Activated T-cell treated with anti-CD3 and anti-CD28 coated beads for 24 hours (primary cell): ENCODE measurements at places on chromosomes 13 and 19.

DNA sequence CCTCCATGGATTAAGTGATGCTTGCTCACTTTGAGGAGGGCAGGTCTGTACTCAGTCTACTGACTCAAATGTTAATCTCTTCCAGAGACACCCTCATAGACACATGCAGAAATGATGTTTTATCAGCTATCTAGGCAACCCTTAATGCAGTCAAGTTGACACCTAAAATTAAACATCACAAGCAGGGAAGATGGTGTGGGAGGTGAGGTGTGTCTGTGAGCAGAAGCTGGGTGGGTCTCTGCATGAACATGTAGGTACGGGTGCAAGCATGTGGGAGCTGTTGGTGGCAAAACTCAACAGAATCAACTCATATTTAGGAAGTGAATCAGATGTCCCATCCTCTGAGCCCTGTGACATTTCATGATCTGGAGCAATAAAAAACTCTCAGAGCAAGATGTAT is 249.2 kb upstream of the SGCG start:
- DNase-seq: no peak

GRCh38 chr13:98780451-98780850 is 28.0 kb upstream of the SLC15A1 start:
- no peak for DNase-seq

- no peak for DNase-seq
These were observed 93.9 kb upstream of the TDRD3 start for GRCh38 chr13:60303166-60303565.

- DNase-seq: no peak
These were observed at the start of gene SGCG for GRCh38 chr13:23180711-23181110. TSS of gene SGCG (plus strand) at chr13:23180979. CDS start at chr13:23203695, 22,716 bp downstream.

DNA sequence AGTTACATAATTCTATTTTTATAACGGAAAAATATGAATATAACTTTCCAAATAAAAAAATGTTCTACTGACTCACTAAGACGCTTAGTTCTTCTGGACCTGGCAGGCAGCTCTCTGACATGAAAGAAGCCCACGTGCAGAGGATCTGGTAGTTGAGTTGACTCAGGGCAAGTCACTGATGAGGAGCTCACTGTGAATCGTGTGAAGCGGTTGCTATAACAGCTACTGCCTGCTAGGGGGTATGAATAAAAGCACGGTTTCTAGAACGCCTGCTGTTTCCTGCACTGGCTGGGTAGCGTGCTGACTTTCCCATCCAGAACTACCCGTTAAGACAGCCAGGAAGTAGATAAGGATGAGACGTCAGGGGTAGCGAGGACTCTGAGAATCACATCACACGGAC is 54.7 kb upstream of the WASF3 start:
- DNase-seq: peak; percentile 33

- DNase-seq: no peak
These were observed 115.0 kb downstream of the RAB20 start for GRCh38 chr13:110446575-110446890.

- DNase-seq: no peak
These were observed 87.8 kb downstream of the MAB21L1 start for GRCh38 chr13:35388441-35389355.

DNA sequence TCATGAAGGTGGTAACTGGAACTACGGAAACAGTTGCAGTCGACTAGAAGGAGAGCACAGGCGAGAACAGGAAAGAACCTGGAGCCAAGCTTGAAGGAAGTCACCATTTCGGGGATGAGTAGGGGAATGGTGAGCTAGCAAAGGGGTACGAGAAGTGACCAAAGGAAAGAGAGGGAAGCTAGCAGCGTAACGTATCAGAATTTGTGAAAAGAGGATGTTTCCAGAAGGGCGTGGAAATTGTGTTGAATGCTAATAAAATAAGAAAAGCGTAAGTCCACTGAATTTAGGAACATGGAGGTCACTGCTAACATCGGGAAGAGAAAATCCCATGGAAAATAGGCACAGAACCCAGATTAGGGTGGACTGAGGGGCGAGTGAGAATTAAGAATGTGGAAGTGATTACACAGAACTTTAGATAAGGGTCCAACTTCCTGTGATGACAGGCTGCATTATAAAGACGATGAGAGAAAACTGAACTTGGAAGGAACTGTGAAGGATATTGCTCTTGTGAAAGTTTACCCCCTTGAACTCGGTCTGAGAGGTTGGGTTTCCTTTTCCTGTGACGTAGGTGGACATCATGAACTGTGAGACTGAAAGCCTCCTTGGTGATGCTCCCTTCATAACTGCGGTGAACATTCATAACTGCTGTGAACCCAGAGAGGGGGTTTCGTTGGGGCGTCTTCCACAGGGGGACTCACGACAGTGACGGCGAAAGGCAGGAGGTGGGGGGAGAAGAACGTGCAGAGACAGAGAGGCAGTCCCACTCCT is 2.0 kb upstream of the FFAR2 start:
- peak; percentile 10 for DNase-seq

GRCh38 chr13:109256866-109257760 is 529.3 kb downstream of the IRS2 start:
- DNase-seq: no peak

DNA sequence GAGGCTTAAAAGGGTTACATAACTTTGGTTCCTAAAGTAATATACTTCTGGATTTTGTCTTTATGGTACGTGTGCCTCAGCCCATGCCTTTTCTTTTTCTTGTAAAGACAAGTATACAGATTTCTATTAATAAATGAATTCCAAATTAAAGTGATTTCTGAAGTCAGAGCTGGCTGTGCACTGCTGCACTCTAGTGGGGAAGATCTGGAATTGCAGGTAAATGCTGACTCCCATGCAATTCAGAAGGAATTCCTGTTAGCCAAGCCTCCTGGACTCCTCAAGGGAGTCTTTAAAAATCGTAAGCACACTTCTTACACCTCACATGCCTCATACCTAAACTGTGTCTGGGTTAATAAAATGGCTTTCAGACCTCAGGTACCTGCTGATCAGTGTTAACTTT is 118.4 kb upstream of the SLC7A1 start:
- DNase-seq: no peak

GRCh38 chr19:4298810-4299550 is 3.2 kb downstream of the TMIGD2 start:
- no peak for DNase-seq

- DNase-seq: peak; percentile 45
These were observed at the start of gene LRFN3 for GRCh38 chr19:35935911-35936737. TSS of gene LRFN3 (plus strand) at chr19:35936374. CDS start at chr19:35939426, 3,052 bp downstream.

DNA sequence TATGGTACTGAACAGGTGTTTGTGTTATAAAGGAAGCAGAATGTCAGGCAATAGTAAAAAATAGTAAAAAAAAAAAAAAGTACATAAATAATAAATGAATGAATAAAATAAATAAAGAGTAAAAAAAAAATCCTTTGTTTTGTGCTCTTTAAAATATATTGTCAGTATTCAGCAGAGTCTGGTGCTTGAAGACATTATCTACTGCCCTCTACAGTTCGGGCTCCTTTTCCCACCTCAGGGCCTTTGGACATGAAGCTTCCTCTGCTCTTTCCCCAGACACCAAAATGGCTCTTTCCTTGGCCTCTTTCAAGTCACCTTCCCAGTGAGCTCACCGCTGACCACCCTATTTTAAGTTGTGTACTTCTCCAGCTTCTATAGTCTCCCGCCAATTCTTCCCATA is 137.5 kb downstream of the TNFRSF19 start:
- no peak for DNase-seq

GRCh38 chr19:10920781-10921180 is 7.7 kb downstream of the YIPF2 start:
- no peak for DNase-seq

DNA sequence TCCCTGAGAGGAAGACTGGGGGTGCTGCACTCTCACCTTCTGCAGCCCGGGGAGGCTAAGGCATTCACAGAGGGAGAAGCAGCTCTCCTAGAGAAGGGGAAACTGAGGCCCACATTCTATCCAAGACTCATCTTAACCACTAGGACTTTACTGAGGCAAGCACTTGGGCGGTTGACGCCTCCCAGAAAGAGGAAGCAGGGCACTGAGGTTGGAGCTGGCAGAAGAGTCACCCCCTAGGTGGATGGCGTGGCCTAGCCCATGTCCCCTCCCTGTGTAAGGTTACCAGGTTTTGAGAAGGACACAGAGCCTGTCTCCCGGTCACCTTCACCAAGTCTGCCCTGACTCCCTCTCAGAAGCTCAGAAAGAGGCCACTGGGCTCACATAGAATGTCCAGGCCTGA is 2.7 kb downstream of the S1PR2 start:
- DNase-seq: no peak

DNA sequence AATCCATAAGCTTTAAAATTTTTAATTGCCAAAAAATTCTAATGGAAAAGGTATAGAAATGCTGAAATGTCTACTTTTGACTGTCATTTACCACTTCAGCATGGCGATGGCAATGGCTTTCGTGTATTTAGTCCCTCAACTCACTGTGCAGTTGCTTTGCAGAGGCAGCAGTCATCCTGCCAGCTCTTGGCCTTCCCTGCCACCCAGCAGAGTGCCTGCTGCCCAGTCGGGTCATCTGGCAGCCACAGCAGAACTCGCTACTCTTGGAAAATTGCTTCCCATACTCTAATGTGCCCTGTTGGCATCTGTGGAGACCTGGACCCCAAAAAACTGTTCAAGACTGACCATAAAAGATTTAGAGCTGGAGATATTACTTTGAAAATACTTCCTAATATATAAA is 383.2 kb downstream of the UQCRFS1 start:
- DNase-seq: no peak

GRCh38 chr13:33940898-33941297 is 122.9 kb downstream of the RFC3 start:
- DNase-seq: no peak

DNA sequence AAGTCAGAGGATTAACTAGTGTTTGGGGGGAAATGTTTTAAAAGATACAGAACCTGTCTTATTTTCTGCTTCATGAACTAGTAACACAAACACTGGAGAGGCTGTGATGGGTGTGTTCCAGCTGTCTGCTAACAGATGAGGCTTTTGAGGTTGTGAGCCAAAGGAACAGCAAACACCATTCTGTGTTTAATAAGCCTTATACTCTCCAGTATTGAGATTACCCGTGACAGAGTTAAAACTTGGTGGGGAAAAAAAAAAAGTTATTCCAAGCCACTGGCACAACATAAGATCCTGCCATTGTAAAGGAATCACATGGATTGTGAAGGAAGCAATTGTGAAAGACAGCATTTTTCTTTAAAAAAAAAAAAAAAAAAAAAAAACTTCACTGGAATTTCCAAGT is 48.4 kb downstream of the KCTD12 start:
- no peak for DNase-seq

- DNase-seq: no peak
These were observed 26.5 kb downstream of the CEBPG start for GRCh38 chr19:33399745-33400681.

- no peak for DNase-seq
These were observed 356.6 kb downstream of the EFNB2 start for GRCh38 chr13:106178816-106179215.

GRCh38 chr19:49801401-49801888 is 11.6 kb downstream of the FUZ start:
- DNase-seq: no peak

GRCh38 chr19:5255602-5256231 is 84.9 kb downstream of the PTPRS start:
- DNase-seq: no peak

- no peak for DNase-seq
These were observed 11.0 kb downstream of the ZNF552 start for GRCh38 chr19:57803594-57804325.

- DNase-seq: no peak
These were observed 59.0 kb upstream of the FARP1 start for GRCh38 chr13:98083936-98084335.

- DNase-seq: no peak
These were observed 16.7 kb upstream of the FCGBP start for GRCh38 chr19:39951065-39951650.

- no peak for DNase-seq
These were observed 21.4 kb upstream of the FRY start for GRCh38 chr13:32010136-32010535.

DNA sequence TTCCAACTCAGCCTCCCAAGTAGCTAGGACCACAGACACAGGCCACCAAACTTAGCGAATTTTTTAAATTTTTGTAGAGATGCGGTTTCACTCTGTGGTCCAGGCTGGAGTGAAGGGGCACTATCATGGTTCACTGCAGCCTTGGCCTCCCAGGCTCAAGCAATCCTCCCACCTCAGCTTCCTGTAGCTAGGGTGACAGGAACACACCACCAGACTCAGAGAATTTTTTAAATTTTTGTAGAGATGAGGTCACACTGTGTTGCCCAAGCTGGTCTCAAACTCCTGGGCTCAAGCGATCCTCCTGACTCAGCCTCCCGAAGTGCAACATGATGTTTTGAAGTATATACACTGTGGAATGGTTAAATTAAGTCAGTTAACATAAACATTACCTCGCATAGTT is 263.6 kb downstream of the OXGR1 start:
- no peak for DNase-seq

DNA sequence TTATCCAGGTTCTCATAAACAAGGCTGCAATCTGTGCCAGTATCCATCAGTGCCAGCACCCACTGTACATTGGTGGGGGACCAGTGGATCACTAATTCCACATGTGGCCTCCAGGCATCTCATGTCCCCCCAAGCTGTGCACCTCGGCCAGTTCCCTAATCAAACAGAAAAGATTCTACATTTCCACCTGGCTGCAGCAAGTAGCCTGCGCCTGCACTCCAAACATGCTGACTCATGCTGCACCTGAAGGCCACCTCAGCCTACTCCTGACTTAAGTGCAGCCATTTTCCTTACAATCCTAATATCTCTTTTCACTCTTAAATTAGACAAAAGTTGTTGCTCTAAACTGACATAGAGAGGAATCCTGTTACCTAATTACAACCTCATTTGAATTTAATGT is 729.4 kb upstream of the MIR17HG start:
- no peak for DNase-seq

GRCh38 chr19:887072-887471 is 5.9 kb downstream of the MED16 start:
- no peak for DNase-seq

- DNase-seq: no peak
These were observed 900.3 kb upstream of the MIR17HG start for GRCh38 chr13:90447034-90447733.

DNA sequence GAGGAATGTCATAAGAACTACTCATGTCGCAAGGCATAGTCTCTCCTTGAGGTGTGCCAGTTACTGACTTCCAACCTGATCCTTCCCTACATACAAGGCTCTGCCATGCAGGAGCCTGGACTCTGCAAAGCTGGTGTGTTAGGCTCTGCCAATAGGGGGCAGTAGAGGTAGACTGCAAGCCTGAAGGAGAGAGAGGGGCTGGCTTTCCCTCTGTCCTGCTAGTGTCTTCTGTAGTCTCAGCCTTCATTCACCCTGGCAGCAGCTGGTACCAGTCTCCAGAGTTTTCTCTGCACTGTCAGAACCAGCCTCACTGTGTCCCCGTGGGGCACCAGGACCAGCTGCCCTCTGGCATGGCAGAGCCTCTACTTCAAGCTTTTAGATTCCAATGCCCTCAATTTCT is 14.5 kb downstream of the SHISA2 start:
- no peak for DNase-seq
